ENCODE measurements at places on chromosomes 4 and X.

DNA sequence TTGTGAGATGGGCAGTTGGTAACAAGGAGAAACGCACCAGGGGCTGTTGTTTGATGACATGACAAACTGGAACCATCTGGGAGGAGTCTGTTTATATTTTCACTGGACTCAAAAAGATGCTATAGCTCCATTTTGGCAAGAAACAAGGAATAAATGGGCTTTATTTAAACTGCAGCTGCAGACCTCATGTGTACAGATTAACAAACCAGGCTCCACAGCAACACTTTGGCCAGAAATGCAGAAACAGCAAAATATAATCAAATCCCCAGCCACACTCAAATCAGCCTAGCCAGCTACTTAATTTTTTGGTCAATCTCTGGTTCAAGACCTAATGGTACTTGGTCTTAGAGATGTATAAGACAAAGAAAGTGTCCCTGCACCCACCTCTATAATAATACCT lies 52.7 kb downstream of the ASB9 start:
- no peak for DNase-seq

DNA sequence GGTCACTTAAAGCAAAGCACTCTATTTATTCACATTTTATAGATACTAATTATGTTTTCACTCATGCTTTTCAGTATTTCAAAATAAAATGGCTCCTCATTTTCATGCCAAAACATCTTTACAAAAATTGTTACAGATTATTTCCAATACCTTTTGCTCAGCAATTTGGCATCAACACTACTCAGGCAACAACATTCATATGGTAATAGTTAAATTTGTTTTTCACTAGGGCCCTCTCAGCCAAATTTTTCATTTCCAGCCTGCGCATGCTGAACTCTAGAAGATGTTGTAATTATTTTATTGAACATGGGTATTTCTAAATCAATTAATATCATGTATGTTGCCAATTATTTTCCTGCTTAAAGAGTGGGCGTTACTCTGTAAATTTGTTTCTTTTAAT lies 225.6 kb downstream of the ANTXR2 start:
- no peak for DNase-seq

- DNase-seq = no peak
Observed at GRCh38 chr4:139933541-139933940, 220.4 kb downstream of the MAML3 start.

DNA sequence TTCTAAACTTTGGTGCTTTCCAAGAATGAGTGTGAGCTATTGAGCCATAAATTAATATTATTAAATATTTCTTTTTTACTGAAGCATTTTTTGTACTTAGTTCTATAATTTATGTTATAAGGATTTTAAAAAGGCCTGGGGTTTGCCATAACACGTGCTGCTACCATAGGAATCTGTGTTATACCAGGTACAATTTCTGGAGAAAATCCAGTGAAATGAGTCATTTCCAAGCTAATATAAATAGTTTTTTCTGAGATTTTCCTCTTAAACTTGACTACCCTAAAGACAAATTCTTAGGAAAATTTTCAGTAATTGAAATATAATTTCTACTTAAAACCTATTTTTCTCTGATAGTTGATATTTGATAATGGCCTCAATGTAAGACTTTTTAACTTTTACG lies 130.8 kb downstream of the TLL1 start:
- DNase-seq = no peak

DNA sequence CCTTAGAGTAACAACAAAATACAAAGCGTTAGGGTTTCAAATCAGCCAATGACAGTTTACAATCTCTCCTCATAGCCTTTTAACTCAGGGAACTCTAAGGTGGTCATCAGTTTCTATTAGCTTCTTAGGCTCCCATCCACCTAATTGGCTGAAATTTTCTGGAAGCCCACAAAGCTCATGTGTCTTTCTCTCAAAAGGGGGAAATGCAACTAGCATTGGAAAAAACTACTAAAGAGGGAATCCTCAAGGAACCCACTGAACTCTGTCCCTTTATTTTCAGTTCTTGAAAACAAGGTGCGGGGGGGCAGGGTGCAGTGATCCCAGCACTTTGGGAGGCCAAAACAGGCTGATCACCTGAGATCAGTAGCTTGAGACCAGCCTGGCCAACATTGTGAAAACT lies 56.4 kb downstream of the PDGFC start:
- DNase-seq = no peak

DNA sequence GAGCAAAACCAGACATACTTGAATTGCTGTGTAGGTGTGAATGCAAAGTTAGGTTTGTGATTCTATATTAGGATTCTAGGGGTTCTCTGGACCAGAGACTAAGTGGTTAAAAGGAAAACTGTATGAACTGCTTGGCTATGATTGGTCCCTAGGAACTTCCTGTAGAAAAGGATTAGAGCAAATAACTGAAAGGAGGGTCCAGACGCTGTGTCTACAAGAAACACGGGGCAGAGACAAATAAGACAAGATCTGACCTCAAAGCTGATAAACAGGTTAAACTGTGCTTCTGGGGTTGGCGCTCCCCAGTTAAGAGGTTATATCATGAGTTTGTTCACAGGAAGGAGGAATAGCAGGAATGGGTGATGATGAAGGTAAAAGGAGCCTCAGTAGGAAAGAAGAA lies 183.6 kb downstream of the MGST2 start:
- DNase-seq = no peak

DNA sequence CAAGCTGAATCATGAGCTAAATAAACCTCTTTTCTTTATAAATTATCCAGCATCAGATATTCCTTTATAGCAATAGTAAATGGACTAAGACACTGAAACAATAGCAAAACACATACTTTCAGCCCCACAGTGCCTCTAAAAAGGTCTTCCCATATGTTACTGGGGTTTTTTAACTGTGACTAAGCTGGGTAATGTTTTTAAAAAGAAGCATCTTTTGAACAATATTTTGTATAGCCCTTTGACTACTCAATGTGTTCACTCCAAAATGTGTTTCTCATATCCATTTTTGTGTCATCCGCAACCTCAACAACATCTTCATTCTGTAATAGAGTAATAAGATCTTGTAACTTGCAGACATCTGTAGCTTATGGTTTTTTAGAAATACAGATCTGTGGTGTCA lies 218.7 kb upstream of the S100G start:
- DNase-seq = no peak

DNA sequence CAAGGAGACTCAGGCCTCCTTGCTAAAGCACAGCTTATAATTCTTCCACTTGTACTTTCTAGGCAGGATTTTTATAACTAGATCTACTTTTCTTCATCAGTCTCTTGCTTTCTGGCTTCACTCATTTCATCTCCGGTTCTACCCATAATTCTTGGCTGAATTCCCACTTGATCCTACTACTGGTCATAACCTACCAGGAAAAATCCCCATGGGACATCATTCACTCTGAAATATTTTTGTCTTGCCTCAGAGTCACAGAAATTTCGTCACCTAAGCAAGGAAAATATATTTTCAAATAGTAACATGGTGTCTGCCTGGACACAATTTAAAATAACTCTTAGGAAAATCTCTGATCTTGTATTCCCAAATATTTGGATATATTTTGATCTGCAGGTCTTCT lies 122.3 kb downstream of the TEX13A start:
- no peak for DNase-seq

- no peak for DNase-seq
Observed at GRCh38 chrX:113370006-113370405, 529.4 kb upstream of the AMOT start.

DNA sequence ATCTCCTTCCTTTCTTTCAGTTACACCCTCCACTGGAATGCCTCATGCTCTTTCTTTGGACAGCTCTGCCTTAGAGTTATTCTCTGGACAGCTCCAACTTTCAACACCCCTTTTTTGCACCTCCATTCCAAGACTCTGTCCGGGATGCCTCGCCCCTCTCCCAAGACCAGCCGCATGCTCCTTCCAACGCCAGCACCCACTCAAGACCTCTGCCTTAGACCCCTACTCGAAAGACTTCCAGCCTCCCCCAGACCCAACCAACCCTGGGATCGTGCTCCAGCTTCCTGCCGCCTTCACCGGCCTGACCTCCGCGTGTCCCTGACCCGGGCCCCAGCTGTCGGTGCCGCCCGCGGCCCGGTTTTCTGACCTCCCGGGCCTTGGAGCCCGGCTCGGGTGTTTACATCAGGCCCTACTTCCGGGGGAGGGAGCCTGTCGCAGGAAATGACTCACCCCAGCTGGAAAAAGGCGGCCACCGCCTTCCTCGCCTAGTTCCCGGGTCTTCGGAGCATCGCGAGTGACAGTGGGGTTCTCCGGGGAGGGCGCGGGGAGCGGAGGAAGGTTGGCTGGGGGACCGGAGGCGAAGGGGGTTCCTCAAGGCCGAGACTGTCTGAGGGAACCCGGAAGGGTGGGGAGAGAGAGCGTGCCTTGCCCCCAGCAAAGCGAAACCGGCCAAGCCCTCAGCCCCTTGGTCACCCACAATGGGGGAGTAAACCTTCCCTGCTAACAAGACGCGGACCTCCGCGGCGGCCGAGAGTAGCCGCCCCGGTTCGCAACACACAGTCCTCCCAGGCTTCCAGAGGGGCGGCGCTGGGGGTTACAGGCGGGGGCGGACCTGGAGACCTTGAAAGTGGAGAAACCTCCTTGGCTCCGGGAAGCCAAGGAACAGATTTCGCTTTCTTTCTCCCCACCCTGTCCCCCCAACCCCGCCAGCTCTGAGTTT lies at the start of gene WDR45:
Gene WDR45 (minus strand): TSS at position 399 of the 940 bp plus-strand sequence. CDS start 1,792 bp downstream, outside the sequence.
- DNase-seq = peak; percentile 84

DNA sequence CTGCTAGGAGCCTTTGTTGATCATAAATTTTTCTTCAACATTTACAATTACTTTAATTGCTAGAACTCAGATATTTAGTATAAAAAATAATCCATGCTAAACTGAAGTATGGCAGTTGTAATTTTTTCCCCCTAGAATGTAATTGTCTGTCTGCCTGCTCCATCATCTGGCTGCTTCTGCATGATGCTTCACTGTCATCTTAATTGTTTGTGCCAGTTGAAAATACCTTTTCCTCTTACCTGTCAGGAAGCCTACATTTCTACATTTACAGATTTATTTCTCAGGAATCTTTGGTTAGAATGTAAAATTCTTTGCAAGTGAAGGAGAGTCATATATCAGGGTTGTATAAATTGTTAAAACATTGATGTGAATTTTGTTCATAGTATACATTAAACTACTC lies 348.6 kb downstream of the GRXCR1 start:
- DNase-seq = no peak

- no peak for DNase-seq
Observed at GRCh38 chr4:141569141-141569540, 67.2 kb upstream of the IL15 start.

DNA sequence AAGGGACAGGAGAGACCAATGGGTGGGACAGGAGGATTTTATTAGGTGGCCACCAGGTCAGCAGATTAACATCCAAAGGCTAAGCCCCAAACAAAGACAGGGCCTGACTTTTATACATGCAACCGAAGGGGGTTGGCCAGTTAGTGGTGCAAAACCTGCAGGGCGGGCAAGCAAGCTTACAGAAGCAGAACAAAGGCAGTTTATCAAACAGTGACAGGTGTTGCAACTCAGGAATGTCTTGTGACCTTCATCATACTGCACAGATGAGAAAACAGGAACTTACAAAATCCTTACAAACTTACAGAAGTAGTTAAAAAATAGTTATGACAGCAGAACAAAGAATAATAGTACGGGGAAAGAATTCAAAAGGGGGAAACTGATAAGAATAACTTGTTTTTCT lies 708.1 kb downstream of the GLUD2 start:
- no peak for DNase-seq

GRCh38 chrX:45697591-45697990 lies 496.9 kb upstream of the DIPK2B start:
- DNase-seq = no peak

- DNase-seq = no peak
Observed at GRCh38 chr4:71860643-71861042, 76.8 kb upstream of the GC start.

GRCh38 chr4:31089815-31090214 lies 369.6 kb downstream of the PCDH7 start:
- DNase-seq = no peak

DNA sequence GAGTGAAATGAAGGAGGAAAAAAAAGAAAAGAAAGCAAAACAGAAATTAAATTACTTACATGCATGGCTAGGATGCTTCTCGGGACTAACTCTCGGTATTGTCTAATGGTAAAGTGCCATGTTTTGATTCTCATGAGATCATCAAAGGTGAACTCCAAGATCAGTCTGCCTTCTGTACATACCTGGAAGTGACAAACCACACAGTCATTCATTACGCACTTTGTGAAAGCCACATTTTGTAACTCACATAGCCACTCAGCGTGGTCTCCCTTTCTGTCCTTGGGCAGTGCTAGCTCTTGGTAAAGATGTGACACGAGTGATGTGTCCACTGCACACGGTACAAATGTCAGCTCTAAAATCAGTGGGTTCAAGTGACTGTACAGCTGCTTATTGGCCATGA lies 309.8 kb downstream of the LDB2 start:
- DNase-seq = no peak

- no peak for DNase-seq
Observed at GRCh38 chr4:17616283-17616682, 1.8 kb downstream of the MED28 start.

GRCh38 chr4:185311113-185311888 lies 84.4 kb downstream of the LRP2BP start:
- DNase-seq = no peak

- no peak for DNase-seq
Observed at GRCh38 chr4:111924696-111925095, 220.6 kb upstream of the FAM241A start.

DNA sequence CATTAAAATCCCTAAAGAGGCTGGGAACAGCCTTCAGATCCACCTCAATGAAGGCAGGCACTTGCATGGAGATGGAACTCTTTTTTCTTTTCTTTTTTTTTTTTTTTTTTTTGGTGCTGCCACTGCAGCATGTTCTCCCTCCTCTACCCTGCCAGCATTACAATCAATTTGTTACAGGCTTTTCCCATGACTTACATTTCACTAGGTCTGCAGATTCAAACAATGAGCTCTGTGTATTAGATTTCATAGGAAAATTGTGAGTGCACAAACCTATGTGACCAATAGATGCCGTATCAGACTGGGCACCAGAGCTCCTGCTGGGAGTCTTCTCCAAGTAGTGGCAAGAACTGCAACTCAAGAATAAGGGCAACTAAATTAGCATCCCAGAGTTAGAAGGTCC lies 63.8 kb upstream of the GABRQ start:
- DNase-seq = no peak

GRCh38 chrX:100263650-100264049 lies 146.4 kb downstream of the PCDH19 start:
- DNase-seq = no peak

DNA sequence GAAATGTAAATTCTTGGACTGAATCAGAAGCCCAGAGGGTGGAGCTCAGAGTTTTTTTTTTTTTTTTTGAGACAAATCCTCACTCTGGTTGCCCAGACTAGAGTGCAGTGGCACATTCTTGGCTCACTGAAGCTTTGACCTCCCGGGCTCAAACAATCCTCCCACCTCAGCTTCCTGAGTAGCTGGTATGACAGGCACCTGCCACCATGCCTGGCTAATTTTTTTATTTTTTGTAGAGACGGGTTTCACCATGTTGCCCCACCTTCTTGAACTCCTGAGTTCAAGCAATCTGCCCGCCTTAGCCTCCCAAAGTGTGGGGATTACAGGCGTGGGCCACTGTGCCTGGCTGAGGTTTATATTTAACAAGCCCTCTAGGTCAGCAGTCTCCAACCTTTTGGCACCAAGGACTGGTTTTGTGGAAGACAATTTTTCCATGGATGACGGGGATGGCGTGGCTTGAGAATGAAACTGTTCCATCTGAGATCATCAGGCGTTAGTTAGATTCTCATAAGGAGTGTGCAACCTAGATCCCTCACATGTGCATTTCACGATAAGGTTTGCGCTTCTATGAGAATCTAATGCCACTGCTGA lies 76.7 kb downstream of the FHIP1A start:
- no peak for DNase-seq

All from coronary artery (tissue), 2 donors.